Hematopoietic multipotent progenitor cell treated with erythropoietin and hydrocortisone succinate and interleukin-3 and kit ligand, for 8 days (in vitro differentiated cells): ENCODE measurements at places on chromosomes 16 and 17.

- no peak for DNase-seq
Measured at GRCh38 chr16:68345958-68346635, 35.3 kb downstream of the PRMT7 start.

DNA sequence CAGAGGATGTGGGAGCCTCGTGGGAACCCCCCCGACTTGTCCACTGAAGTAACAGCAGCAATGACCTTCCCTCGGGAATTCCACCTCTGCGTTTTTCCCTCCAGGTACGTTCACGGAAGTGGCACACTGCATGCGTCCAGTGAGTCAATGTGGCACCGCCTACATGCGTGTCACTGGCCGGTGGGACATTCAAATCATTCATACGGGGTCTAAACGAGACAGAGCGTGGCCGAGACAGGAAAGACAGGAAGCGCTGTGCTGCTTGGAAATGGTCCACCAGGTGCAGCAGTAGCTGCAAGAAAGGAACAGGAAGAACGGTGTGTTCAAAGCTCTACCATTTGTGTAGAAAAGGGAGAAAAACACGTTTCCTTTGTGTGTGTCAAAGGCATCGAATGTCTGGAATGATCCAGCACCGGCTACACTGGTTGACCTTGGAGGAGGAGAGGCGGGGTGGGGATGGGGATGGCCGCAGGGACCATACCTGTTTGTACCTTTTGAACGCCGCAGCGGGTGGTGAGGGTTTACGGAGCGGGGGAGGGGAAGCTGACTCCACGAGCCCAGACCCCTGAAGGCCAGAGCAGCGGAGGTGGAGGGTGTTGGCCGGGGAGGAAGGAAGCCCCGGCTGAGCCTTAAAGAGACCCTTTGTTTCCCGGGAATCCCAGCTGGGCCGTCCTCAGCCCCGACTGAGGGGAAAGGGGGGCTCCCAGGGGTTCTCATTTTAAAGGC, 1.7 kb upstream of the PGAP6 start:
- DNase-seq: no peak

- no peak for DNase-seq
Measured at GRCh38 chr17:55741356-55741700, 9.5 kb upstream of the PCTP start.

DNA sequence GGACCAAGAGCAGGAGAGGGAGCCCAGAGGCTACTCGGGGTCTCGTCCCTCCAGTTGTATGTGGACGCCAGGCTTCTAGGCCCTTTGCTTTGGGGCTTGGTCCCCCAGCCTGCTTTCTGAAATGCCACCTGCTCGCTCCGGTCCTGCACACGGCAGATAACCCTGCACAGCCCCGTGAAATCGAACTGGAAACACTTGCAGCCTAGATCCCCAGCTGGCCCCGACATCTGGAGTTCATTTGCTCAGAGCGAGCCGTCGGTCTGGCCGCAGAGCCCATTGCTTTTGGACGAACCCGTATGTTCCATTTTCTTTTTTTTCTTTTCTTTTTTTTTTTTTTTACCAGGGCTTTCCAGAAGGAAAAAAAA, 22.9 kb downstream of the C1QTNF1 start:
- DNase-seq: no peak

DNA sequence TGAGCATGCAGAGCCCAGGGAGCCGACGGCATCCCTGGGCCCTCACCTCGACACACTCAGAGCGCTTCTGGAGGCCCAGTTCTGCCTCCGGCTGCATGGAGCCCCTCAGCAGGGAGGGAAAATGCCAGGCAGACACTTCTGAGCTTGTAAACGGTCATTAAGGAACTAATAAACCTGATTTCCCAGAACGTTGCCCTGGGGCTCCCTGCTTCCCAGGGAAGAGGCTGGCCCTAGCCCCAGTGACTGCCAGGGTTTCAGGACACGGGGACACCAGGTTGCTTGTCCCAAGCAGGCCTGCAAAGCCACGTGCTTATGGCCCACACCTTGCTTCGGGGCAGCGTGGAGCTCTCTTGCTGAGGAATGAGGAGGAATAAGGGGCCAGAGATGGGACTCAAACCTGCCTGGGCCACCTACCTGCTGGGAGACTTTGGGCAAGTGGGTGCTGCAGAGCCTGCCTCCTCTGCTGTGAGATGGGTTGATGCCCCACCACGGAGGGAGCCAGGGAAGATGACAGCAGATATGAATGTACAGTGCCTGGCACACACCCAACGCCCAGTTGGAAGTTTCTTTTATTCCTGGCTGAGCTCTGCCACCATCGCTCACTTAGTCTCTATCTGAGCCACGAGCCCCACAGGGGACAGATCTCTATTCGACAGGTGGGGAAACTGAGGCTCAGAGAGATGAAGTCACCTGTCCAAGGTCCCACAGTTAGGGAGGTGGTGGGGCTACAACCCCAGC, 5.4 kb downstream of the RHBDF2 start:
- DNase-seq: no peak

DNA sequence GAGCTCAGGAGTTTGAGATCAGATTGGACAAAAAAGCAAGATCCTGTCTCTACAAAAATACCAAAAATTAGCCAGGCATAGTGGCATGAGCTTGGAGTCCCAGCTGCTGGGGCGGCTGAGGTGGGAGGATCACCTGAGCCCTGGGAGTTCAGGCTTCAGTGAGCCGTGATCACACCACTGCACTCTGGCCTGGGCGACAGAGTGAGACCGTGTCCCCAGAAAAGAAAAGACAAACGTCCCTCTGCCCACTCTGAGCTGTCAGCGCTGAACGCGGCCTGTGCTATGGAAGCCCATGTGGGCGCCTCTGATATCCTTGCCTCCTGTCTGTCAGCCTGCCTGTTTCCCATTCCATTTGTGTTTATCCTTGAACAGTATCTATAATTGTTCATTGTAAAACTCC, 50.7 kb downstream of the FOXK2 start:
- no peak for DNase-seq

DNA sequence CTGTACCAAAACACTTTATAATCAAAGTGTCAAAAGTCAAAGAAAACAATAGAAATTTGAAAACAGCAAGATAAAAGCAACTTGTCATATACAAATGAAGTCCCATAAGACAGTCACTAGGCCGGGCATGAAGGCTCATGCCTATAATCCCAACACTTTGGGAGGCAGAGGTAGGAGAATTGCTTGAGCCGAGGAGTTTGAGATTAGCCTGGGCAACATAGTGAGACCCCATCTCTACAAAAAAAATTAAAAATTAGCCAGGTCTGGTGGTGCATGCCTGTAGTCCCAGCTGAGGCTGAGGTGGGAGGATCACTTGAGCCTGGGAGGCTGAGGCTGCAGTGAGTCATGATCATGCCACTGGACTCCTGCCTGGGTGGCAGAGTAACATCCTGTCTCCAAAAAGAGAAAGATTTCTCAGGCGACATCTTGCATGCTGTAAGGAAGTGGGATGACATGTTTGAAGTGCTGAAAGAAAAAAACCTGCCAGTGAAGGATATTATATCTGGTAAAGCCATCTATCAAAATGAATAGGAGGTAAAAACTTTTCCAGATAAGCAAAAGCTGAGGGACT, 98.7 kb upstream of the NACA2 start:
- DNase-seq: no peak

- DNase-seq: no peak
Measured at GRCh38 chr16:72604375-72604774, 432.4 kb upstream of the PMFBP1 start.

- DNase-seq: peak; percentile 61
Measured at GRCh38 chr17:32111141-32111771, 31.0 kb upstream of the RHOT1 start.

DNA sequence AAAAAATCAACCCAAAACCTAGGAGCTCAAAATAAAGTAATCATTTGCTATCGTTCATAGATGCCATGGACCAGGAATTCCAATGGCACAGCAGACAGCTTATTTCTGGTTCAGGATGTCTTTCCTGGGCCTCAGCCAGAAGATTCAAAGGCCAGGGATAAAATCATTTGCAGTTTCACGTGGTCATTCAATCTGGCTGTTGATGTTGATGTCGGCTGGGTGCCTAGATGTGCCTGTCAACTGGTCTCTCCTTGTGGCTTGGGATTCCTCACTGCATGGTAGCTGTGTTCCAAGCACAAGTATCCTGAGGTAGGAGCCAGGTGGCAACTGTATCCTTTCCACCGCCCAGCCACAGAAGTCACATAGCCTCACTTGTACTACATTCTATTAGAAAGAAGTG, 10.7 kb upstream of the EPX start:
- no peak for DNase-seq

- no peak for DNase-seq
Measured at GRCh38 chr16:48112600-48112999, 43.2 kb downstream of the ABCC12 start.

- no peak for DNase-seq
Measured at GRCh38 chr17:79798299-79799173, 1.7 kb upstream of the CBX8 start.

- DNase-seq: no peak
Measured at GRCh38 chr16:85984947-85985451, 86.0 kb downstream of the IRF8 start.

GRCh38 chr16:526181-527014, 1.1 kb upstream of the CAPN15 start:
- DNase-seq: peak; percentile 80
